ENCODE measurements at places on chromosomes 6 and 20.

- H3K36me3 ChIP-seq, result no peaks in the 10 kb centered on the region
- no peak for DNase-seq
- no peak overlapping the region for H3K4me3 ChIP-seq
- H3K27me3 ChIP-seq, result no peaks in the 10 kb centered on the region
These were observed 217.7 kb downstream of the HAO1 start for GRCh38 chr20:7722564-7722963.

GRCh38 chr20:63232235-63233060 is 3.3 kb upstream of the BIRC7 start:
- no peaks in the 10 kb centered on the region for H3K27me3 ChIP-seq
- no peak overlapping the region for H3K27ac ChIP-seq
- H3K4me3 ChIP-seq, result no peak overlapping the region
- DNase-seq, result peak; percentile 87
- H3K4me1 ChIP-seq, result no peaks in the 10 kb centered on the region
- H3K36me3 ChIP-seq, result no peaks in the 10 kb centered on the region

- DNase-seq, result no peak
- no peaks in the 10 kb centered on the region for H3K36me3 ChIP-seq
- no peak overlapping the region for H3K4me3 ChIP-seq
- H3K27me3 ChIP-seq, result no peaks in the 10 kb centered on the region
These were observed 66.0 kb downstream of the RNF182 start for GRCh38 chr6:13990796-13991195.

GRCh38 chr6:11429577-11429976 is 108.0 kb upstream of the TMEM170B start:
- no peak overlapping the region for H3K4me3 ChIP-seq
- no peaks in the 10 kb centered on the region for H3K4me1 ChIP-seq
- H3K27ac ChIP-seq, result no peak overlapping the region
- DNase-seq, result no peak

- H3K27ac ChIP-seq, result no peak overlapping the region
- no peak overlapping the region for H3K4me3 ChIP-seq
- DNase-seq, result no peak
- no peaks in the 10 kb centered on the region for H3K36me3 ChIP-seq
- no peaks in the 10 kb centered on the region for H3K27me3 ChIP-seq
- H3K4me1 ChIP-seq, result no peaks in the 10 kb centered on the region
These were observed 29.3 kb upstream of the XRN2 start for GRCh38 chr20:21273755-21274386.

DNA sequence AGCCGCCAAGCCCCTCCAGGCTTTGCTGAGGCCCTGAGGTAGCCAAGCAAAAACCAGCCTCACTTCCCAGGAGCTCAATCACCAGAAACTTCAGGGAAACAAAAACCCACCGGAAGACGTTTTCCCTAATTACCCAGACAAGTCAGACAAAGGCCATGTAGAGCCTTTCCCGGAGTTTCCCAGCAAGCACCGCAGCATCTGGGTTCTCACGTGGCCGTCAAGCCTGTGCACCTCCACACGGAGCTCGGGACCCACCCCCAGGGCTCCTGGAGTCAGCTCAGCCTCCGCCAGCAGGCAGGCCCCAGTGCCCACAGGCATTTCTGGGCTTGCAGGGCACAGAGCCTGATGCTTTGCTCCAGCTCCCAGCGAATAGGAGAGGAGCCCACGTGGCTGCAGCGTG is 10.1 kb upstream of the MRGBP start:
- H3K27ac ChIP-seq, result peak overlapping the region; percentile 91
- H3K36me3 ChIP-seq, result no peaks in the 10 kb centered on the region
- DNase-seq, result no peak
- no peaks in the 10 kb centered on the region for H3K27me3 ChIP-seq

GRCh38 chr6:109475625-109476024 is 7.4 kb downstream of the ZBTB24 start:
- peaks cover 6% of the 10 kb centered on the region for H3K4me1 ChIP-seq
- no peak for DNase-seq
- H3K27me3 ChIP-seq, result no peaks in the 10 kb centered on the region
- H3K4me3 ChIP-seq, result no peak overlapping the region

DNA sequence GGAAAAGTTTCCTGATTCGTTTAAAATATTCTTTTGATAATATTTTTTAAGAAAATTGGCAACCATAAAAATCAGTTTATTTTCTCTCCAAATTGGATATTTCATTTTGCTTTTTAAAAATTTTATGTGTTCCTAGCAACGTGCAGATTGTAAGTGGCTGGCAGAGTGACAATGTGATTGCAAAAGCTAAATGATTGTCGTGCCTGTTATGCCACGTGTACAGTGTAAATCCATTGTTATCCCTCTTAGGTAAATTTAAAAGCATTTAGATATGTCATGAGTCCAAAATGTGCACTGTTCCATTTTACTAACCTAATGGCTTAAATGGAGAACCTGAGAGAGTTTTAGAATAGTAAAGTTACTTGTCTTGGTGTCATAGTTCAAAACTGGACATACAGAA is 94.4 kb upstream of the ADGRF4 start:
- DNase-seq, result peak; percentile 22
- H3K27me3 ChIP-seq, result no peaks in the 10 kb centered on the region
- H3K4me1 ChIP-seq, result no peaks in the 10 kb centered on the region
- no peak overlapping the region for H3K4me3 ChIP-seq
- no peak overlapping the region for H3K27ac ChIP-seq

- H3K27me3 ChIP-seq, result no peaks in the 10 kb centered on the region
- H3K4me1 ChIP-seq, result peaks cover 7% of the 10 kb centered on the region
- H3K27ac ChIP-seq, result no peak overlapping the region
- H3K36me3 ChIP-seq, result no peaks in the 10 kb centered on the region
- no peak overlapping the region for H3K4me3 ChIP-seq
- no peak for DNase-seq
These were observed 41.1 kb downstream of the FARS2 start for GRCh38 chr6:5302220-5302946.

- H3K4me1 ChIP-seq, result no peaks in the 10 kb centered on the region
- peak; percentile 13 for DNase-seq
- no peaks in the 10 kb centered on the region for H3K36me3 ChIP-seq
- no peak overlapping the region for H3K4me3 ChIP-seq
- no peak overlapping the region for H3K27ac ChIP-seq
- H3K27me3 ChIP-seq, result no peaks in the 10 kb centered on the region
These were observed 142.3 kb downstream of the FARS2 start for GRCh38 chr6:5403609-5404008.

DNA sequence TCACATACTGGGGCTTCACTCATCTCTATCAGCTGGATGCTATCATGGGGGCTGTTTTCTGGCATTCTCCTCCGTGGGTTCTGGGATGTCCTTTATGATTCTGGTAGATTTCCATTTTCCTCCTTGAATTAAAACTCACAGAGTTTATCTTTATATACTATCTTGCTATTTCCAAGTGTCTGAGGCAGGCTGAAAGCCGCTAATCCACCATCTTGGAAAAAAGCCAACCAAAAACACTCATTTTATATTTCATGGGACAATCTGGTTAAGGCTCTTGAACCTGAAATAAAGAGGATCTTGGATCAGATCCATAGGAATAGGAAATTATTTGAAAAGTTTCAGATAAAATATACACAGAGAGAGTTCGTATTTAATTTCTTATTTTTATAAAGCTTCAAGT is 86.0 kb downstream of the AFG1L start:
- H3K4me1 ChIP-seq, result no peaks in the 10 kb centered on the region
- DNase-seq, result no peak
- no peak overlapping the region for H3K27ac ChIP-seq
- H3K36me3 ChIP-seq, result no peaks in the 10 kb centered on the region
- no peaks in the 10 kb centered on the region for H3K27me3 ChIP-seq

DNA sequence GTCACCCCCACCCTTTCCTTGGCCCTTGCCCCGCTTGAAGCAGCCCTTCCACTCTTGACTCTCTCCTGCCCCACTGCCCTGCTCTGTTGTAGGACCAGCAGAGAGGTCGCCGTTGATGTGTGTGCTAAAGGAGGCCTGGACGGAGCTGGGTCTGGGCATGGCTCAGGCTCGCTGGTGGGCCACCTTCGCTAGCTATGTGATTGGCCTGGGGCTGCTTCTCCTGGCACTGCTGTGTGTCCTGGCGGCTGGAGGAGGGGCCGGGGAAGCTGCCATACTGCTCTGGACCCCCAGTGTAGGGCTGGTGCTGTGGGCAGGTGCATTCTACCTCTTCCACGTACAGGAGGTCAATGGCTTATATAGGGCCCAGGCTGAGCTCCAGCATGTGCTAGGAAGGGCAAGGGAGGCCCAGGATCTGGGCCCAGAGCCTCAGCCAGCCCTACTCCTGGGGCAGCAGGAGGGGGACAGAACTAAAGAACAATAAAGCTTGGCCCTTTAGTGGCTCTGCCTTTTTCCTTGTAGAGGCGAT is 3.0 kb downstream of the SMPD2 start:
- no peaks in the 10 kb centered on the region for H3K36me3 ChIP-seq
- no peak for DNase-seq
- peaks cover 6% of the 10 kb centered on the region for H3K4me1 ChIP-seq
- H3K4me3 ChIP-seq, result no peak overlapping the region
- no peaks in the 10 kb centered on the region for H3K27me3 ChIP-seq
- H3K27ac ChIP-seq, result no peak overlapping the region

GRCh38 chr6:24799541-24799915 is 811 bp upstream of the ARMH2 start:
- no peaks in the 10 kb centered on the region for H3K36me3 ChIP-seq
- peak overlapping the region; percentile 5 for H3K27ac ChIP-seq
- peaks cover 24% of the 10 kb centered on the region for H3K4me1 ChIP-seq
- H3K27me3 ChIP-seq, result no peaks in the 10 kb centered on the region
- no peak for DNase-seq

GRCh38 chr6:105519954-105520353 is 117.1 kb upstream of the PREP start:
- H3K36me3 ChIP-seq, result no peaks in the 10 kb centered on the region
- no peak for DNase-seq
- H3K27ac ChIP-seq, result no peak overlapping the region
- no peak overlapping the region for H3K4me3 ChIP-seq

DNA sequence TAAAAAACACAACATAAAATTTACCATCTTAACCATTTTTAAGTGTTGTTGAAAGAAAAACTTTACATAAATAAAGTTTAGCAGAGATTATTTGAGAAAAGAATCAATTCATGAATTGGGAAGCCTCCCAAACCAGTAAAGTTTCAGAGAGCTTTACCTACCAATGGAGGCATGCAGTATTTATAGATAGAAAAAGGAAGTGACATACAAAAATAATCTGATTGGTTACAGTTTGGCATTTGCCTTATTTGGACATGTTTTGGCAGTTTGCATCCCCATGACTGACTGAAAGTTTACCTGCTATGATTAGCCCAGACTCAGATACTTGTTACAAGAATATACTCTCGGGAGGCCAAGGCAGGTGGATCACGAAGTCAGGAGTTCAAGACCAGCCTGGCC is 3.7 kb upstream of the CMTR1 start:
- no peak overlapping the region for H3K4me3 ChIP-seq
- no peak overlapping the region for H3K27ac ChIP-seq
- H3K4me1 ChIP-seq, result peaks cover 8% of the 10 kb centered on the region
- H3K36me3 ChIP-seq, result no peaks in the 10 kb centered on the region
- H3K27me3 ChIP-seq, result no peaks in the 10 kb centered on the region

- DNase-seq, result no peak
- H3K27me3 ChIP-seq, result no peaks in the 10 kb centered on the region
- H3K36me3 ChIP-seq, result peaks cover 8% of the 10 kb centered on the region
- no peak overlapping the region for H3K4me3 ChIP-seq
These were observed 2.0 kb downstream of the AGER start for GRCh38 chr6:32181915-32182529.

DNA sequence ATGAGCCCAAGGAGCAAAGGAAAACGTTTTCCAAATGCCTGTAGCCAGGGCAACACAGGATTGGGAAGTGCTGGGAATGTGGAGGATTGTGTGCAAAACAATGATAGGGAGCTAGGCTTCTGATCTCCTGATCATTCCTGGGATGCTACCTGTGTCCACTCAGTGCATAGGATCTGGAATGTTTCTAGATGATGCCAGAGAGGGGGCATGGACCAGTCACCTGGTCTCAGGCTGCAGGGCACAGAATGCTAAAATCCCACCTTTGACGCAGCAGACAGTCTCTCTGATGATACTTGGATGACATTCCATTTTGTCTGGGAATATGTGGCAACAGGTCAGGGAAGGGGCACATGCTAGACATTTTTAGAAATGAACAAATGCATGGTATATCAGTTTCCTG is 128.9 kb downstream of the CLIC5 start:
- H3K27ac ChIP-seq, result no peak overlapping the region
- DNase-seq, result no peak
- peaks cover 2% of the 10 kb centered on the region for H3K27me3 ChIP-seq
- H3K4me3 ChIP-seq, result no peak overlapping the region
- no peaks in the 10 kb centered on the region for H3K36me3 ChIP-seq

DNA sequence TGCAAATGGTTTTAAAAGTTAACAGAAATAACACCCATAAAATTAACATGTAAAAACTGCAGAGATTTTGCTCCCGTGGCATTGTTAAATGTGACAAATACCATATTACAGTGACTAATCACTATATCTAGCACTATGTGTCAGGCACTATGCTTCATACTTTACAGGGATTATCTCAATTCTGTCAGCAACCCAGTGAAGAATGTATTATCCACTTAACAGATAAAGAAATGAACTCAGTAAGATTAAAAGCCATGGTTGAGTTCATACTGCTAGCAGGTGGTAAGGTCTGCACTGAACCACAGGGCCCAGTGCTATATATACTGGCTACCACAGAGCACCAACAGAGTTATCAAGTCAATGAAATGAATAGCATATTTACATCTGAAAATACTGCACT is 65.4 kb downstream of the RWDD2A start:
- H3K4me3 ChIP-seq, result no peak overlapping the region
- H3K27ac ChIP-seq, result no peak overlapping the region
- no peaks in the 10 kb centered on the region for H3K36me3 ChIP-seq
- H3K27me3 ChIP-seq, result no peaks in the 10 kb centered on the region
- DNase-seq, result peak; percentile 13
- peaks cover 15% of the 10 kb centered on the region for H3K4me1 ChIP-seq

DNA sequence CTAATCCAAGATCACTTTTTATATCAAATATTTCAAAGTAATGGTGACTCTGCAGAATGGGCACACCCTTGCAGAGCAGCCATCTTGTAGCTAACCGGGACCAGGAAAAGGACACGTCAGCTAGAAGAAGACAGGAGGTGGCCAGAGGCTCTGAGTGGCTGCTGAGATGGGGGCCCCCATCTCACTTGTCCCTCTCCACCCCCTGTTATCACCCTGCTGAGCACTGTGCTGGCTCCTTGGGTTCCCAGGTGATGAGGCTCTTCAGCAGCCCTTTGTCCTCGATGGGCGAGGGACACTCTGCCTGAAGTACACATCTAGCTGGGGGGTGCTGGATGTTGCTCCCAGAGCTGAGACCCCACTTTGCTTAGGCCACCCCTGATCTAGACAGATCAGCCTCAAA is 126.3 kb downstream of the UST start:
- H3K27ac ChIP-seq, result no peak overlapping the region
- H3K4me1 ChIP-seq, result peaks cover 14% of the 10 kb centered on the region
- no peaks in the 10 kb centered on the region for H3K36me3 ChIP-seq
- H3K27me3 ChIP-seq, result no peaks in the 10 kb centered on the region
- DNase-seq, result no peak
- H3K4me3 ChIP-seq, result no peak overlapping the region

- no peak for DNase-seq
- H3K27me3 ChIP-seq, result no peaks in the 10 kb centered on the region
- no peaks in the 10 kb centered on the region for H3K36me3 ChIP-seq
- H3K27ac ChIP-seq, result peak overlapping the region; percentile 66
- H3K4me1 ChIP-seq, result peaks cover 9% of the 10 kb centered on the region
These were observed 80.8 kb downstream of the RNF144B start for GRCh38 chr6:18467741-18468502.

- H3K27ac ChIP-seq, result peak overlapping the region; percentile 39
- H3K4me3 ChIP-seq, result no peak overlapping the region
- no peaks in the 10 kb centered on the region for H3K27me3 ChIP-seq
- peaks cover 3% of the 10 kb centered on the region for H3K4me1 ChIP-seq
- no peak for DNase-seq
- H3K36me3 ChIP-seq, result no peaks in the 10 kb centered on the region
These were observed 578.2 kb upstream of the NRSN1 start for GRCh38 chr6:23547851-23548250.
